Stimulated activated CD4-positive, alpha-beta T cell treated with anti-CD3 and anti-CD28 coated beads, TNF-alpha, amount 100 ng/mL, for 1 hour (primary cell): ENCODE measurements at places on chromosomes 3 and 15.

DNA sequence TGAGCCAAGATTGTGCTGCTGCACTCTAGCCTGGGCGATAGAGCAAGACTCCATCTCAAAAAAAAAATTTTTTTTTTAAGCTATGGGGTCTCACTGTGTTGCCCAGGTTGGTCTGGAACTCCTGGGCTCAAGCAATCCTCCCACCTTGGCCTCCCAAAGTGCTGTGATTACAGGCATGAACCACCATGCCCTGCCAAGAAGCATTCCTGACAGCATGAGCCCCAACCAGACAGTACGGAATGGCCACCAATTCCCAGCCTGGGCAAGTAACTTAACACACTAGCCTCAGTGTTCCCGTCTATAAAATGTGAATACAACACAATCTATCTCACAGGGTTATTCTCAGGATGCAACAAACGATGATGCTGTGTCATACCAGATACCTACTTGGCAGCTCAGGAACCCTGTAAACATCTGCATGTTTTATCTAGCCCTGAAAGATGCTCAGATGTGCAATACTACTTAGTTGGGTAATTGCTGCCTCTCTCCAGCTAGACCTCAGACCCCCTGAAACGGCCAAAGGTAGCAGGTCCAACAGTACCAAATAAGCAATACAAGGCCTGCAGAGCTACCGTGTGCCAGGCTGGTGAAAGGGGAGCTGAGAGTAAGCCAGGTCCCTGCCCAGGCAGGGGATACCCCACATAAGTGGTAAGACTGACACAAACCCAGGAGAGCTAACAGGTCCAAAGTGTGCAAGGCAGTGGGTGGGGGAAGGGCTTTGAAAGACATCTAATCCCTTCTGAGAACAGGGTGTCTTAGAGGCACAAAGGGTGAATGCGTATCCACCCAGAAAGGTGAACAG, 1.9 kb downstream of the TKT start:
- DNase-seq = no peak

DNA sequence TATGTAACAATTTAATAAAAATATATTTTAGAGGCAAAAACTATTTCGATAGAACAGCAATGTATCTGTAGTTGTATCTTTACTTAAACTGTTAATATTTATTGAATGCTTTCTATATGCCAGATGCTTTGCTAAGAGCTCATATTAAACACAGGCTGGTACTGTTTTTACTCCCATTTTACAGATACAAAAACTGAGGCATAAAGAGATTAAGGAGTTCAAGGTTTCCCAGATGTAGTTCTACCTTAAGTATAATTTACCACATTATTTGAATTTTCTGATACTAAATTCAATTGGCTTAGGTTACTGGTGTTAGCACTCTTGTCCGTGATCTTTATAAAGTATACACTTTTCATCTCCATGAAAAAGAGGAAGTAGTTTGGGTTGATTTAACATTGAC, 149.8 kb downstream of the ROBO2 start:
- DNase-seq = no peak

DNA sequence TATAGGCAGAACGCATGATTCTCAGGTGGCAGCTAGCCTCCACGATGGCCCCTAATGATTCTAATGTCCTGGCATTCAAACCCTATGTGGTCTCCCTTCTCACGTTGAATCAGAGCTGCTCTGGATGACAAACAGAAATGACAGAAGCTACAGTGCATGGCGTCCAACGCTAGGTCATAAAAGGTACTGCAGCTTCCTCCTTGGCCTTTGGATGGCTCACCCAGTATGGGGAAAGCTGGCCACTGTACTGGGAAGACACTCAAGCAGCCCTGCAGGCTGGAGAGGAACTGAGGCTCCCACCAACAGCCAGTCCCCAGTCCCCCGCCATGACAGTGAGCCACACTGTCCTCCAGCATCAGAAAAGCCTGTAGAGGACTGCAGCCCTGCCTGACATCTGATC, 286.3 kb downstream of the FAM43A start:
- no peak for DNase-seq

GRCh38 chr3:8938021-8938420, 25.3 kb downstream of the RAD18 start:
- no peak for DNase-seq

DNA sequence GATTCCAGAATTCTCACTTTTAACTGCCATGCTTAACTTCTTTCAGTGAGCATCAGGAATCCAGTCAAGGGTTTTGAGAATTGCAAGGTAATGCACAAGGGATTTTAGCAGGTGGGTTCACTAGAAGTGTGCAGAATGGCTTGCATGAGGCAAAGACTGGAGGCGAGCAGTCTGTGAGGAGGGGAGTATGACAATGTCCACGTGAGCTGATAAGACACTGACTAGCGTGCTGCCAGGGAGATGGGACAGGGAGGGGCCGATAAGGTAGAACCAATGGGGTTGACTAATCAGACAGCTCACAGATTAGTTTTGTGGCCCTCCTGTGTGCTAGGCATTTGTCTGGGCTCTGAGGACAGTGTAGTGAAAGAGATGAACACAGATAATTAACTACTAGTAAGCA, 102.0 kb upstream of the DAZL start:
- DNase-seq = no peak

DNA sequence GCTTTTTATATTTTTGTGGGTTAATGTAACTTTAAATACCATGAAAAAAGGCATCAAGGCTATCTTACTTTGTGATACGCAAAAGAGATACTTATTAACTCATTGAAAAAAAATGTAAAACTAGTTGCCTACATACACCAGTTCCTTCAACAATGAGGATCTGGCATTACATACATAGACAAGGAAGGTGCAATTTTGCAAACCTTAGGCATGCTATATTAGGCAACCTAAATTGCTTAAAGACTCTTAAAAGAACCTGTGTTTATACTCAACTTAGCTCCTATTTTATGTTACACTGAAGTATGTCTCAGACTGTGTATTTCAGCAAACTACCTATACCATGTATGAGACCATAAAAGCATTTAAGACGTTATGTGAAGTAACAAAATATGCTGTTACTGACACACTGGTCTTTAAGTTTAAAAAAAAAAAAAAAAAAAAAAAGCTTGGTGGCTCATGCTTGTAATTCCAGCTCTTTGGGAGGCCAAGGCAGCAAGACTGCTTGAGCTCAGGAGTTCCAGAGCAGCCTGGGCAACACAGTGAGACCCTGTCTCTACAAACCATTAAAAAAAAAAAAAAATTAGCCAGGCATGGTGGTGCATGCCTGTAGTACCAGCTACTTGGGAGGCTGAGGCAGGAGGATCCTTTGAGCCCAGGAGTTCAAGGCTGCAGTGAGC, 9.1 kb downstream of the TASOR start:
- no peak for DNase-seq

DNA sequence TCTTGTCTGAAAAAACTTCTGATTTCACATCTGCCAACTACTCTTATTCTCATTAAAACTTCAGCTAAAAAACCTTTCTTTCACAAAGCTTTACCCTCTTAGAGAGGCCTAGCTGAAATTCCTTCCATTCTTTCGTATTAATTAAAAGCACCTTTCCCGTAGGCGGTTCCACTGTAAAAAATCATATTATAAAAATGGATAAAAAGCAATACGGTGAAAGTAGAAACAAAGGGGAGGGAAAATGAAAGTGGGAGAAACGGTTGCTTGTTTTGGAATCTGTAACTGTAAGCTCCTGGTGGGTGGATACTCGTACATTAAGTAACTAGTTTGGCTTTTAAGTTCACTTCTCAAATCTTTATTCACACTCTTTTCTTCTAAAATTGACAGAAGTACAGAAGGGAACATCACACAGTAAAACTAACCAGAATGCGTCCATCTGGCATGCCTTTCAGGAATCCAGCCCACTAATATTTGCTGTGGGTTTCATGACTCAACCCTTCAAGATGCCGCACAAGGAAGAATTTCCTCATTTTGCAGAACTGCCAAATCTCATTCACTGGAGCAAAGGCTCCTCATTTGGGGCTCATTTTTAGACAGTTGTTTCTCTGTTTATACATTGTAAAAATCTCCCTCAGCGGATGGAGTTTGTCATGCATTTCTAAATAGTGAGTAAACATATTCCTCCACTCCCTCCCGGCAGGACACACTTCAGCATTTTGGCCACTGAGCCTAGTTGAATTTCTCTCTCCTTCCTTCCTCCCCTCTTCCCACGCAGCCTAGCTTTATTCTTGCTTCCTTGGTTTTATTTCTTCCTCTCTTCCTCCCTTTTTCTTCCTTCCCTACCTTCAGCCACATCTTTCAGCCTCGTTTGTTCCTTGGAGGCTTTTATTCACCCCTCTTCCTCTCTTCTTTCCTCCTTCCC, 419.5 kb upstream of the NAALADL2 start:
- no peak for DNase-seq

- no peak for DNase-seq
Observed at GRCh38 chr3:32613183-32613582, 42.5 kb upstream of the DYNC1LI1 start.

DNA sequence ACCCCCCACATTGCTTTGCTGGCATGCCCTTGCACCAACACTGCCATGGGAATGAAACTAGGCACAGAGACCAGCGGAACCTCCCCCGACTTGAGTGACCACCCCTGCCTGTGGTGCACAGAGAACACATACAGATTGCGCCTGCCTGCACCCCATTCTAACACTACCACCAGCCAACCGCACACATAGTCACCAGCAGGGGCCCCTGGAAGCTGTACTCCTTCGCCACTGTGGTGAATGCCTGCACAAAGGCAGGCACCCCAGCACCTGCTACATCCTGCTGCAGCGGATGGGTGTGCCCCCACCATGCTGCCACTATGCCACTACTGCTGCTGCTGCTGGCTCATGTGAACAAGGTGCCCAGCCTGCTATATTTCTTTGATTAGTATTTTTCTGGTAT, 27.4 kb upstream of the DNAAF4 start:
- no peak for DNase-seq

DNA sequence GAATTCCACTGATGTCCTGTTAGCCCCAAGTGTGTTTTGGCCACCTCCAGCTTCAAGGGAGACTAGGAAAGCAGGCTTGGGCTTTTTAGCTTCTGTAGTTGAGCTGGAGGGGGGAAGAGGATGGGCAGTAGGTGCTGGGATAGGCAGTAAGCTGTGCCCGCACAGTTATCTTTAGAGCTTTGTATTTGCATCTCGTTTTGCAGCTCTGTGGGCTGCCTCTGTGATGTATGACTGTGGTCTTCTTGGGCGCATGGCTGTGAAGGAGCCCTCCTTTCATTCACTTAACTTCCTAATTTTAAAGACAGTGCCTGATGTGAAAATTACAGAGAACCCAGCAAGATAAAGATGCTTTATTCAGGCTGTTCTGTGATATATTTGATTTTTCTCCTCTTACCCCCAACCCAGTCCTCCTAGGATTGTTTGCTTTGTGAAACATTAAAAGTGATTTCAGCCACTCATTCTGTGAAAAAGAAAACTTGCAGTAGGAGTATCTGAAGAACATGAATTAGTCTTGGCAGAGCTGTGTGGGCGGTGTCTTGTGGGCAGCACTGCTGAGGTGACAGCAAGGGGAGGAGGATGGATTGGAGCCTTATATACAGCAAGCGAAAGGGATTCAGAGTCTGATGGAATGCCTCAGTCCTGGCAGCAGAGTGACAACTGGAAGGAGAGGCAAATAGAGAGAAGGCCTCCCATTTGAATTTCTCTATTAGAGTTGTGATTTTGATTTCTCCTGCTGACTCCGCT, 74.3 kb downstream of the LARS2 start:
- no peak for DNase-seq

DNA sequence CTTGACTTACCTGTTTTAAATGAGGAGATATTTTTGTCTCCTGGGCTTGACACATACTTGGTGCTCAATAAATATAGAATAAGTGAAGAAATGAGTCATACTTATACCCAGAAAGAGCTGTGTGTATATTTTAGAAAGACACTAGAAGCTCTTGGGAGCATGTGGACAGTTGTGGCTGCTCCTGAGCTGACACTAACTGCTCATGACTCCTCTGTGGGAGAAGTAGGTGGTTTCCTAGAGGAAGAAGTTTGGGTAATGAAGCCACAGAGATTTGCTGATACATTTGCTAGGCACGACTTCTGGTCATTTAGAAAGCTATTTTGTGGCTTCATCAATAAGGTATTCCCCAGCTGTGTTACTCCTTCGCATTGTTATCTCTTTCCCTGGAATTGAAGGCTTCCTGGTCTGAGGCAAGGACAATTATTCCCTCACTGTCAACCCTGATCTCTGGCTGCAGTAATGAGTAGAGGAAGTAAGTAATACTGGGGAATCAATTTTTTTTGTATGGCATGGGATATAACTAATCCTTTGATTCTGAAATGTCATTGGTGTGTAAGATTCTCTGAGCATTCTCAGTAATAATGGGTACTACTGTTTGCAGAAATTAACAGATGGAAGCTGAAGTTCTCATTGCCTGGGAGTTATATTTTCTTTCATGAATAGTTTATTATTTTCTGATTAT, 79.6 kb upstream of the DCBLD2 start:
- no peak for DNase-seq

DNA sequence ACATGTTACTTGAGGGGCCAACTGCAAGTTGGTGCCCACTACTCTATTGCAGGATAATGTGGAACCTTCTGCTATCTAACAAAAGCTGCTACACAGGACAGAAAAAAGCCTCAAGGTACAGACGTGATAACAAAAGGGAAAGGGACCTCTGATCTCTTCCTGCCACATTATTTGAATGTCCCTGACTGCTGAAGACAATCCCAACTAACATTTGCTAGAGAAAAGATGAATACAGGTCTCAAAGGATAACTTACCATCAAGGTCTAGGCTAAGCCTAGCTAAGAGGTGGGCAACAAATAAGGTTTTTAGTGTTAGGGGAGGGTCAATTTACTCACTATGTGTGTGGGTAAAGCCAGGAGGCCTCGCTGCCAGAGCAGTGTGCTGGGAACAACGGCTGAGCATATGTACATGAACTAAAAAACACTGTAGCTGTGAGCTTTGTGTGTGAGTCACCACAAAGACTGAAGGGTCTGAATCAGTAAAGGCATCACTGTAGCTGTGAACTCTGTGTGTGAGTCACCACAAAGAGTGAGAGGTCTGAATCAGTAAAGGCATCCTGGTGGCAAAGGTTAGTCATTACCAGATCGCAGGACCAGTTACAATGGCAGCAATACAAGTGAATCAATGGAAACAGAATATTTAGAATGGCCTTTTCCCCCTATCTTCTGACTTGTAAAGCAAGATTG, 111.7 kb downstream of the LMLN start:
- DNase-seq = peak; percentile 17

DNA sequence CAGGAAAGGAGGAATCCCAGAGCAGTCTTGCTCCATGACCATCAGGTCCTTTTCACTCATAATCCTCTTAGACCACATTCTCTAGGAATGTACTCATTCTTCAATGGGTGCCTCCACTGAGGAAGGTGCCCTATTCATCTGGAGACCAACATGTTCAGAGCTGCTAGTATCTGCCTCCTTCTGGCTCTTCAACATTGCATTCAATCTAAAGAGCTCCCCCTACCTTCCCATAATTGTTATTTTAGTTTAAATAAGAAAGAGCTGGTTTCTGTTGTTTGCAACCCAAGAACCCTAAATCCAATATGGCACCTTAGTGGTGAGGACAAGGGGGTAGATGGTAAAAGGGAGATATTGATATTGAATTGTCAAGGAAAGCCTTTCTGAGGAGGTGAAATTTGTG, 67.6 kb downstream of the SCN11A start:
- no peak for DNase-seq

GRCh38 chr3:17136136-17136721, 251.5 kb downstream of the PLCL2 start:
- DNase-seq = no peak
